ENCODE measurements at places on chromosomes 7 and 10. TPM values are rescaled to one million over a fixed set of nuclear protein-coding genes. Genes with fewer than 3 reads are reported as not detected.

GTF2I gene
- 78.3 TPM for polyA plus RNA-seq

- DNase-seq, result no peak
Measured at GRCh38 chr7:37269711-37270508, 178.8 kb downstream of the ELMO1 start.

KDM7A gene
- polyA plus RNA-seq, result 1.5 TPM

GRCh38 chr10:62541811-62542210 is 167.6 kb downstream of the ZNF365 start:
- no peak for DNase-seq

- DNase-seq, result peak; percentile 56
Measured at GRCh38 chr10:24952707-24953645, 570 bp upstream of the PRTFDC1 start.

DNA sequence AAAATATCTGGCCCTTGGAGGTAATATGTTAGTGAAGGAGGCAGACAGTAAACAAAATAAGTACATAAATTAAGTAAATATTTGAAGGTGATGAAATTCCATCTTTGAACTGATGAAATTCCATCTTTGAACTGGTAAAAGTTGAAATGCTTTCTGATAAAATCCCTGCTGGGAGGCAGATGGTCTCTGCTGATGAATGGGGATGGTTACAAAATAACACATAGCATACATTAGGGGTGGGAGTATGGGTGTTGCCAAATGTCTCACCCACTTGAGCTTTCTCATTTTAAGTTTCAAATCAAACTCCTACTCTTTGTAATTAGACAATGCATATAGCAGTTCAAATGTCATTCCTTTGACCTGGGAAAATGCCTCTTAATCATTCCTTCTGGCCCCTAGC is 77.5 kb upstream of the SORCS3 start:
- no peak for DNase-seq

AKR1C4 gene
- not detected for polyA plus RNA-seq

GJD4 gene
- polyA plus RNA-seq, result not detected

H2BK1 gene
- polyA plus RNA-seq, result not detected

- DNase-seq, result no peak
Measured at GRCh38 chr10:15169555-15170401, 1.3 kb upstream of the NMT2 start.

DNA sequence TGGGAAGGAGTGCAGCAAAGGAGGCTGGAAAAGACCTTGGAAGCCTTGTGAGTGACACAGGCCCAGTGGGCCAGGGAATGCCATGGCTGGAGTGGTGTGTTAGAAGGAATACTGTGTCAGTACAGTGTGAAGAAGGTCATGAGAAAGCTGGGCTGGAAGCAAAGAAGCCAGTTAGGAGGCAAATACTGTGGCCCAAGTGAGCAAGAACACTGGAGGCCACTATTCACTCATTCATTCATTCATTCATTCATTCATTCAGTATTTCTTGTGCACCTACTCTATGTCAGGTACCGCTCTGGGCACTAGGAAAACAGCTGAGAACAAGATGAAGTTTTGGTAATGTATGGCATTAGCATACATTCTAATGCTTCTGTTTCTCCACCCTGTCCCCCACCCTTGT is 9.6 kb downstream of the CRTAC1 start:
- DNase-seq, result no peak

VSTM2A gene
- polyA plus RNA-seq, result not detected

DNA sequence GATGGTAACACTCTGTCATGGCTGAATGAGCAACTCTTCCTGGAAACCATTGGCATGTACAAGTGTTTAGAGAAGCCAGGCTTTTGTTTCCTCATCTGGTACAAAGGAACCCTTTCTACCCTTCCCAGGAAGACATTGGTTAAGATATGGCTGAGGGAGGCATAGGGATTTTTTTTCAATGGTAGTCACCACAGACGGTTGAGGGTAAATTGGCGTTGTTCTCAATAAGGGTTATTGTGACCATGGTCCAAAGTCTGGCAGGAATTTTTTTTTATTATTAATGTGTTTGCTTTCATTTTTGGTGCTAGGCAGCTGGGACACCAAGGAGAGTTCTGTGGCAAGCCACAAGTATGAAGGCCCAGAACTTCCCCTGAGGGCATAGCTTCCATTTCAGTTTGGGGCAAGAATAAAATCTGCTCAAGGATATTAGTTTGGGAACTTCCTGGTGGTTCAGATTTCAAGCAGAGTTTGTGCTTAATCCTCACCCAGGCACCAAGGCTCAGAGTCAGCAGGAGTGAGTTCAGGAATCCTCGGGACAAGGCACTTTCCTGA is at the start of gene PLEKHS1:
PLEKHS1 (plus strand) TSS at position 502 of the 552 bp plus-strand sequence. CDS start 3,596 bp downstream, outside the sequence.
- DNase-seq, result no peak
